ENCODE measurements at places on chromosomes 2 and 18. TPM values are rescaled to one million over a fixed set of nuclear protein-coding genes. Genes with fewer than 3 reads are reported as not detected.

DNA sequence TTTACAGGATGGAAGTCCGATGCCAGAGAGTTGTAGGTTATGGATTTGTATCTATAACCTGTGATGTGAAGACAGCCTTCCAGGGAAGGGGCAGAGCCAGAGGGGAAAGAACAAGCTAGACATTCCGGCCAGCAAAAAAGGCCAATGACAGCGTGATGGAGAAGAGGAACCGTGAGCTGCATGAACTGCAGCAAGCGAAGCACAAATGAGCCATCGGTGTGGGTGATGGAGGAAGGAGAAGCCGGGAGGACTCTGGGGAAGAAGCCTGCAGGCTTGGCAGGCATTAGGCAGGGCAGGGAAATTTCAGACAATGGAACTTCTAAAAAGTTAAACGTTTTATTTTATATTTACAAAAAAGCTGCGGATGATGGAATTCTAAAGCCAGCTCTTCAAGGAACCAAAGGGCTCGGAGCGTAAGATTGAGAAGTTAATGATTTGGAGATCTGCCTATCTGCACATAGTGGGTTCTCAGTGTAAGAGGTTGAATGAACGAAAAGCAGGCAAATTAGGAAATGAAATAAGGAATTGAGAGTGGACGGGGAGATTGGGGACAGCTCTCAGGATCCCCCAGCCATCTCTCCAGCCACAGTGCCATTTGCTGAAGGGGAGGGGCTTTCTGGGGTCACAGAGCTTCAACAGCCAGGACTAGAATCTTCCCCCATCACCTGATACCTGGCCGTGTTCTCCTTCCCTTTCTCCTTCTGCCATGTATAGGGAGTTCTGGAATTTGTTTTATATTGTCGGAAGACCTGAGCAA lies 28.4 kb downstream of the NGEF start:
- peak; percentile 12 for DNase-seq

- no peak for DNase-seq
Measured at GRCh38 chr2:215750763-215751162, 262.6 kb downstream of the MREG start.

DNA sequence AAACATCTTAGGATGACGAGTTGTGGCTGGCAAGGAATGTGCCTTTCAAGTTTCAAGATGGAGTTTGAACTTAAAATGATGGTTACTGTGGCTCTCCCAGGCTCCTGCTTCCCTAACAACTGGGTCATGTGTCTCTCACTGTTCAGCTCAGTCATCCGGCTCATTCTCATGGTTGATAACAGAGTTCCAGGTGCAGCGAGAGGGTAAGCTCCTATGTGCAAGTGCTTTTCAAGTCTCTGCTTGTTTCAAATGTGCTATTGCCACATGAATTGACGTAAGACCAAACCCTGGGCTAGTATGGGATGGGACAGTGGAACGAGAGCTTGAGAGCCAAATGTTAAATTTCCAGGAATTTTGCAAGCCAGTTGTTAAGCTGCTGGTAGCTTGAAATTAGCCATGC lies 19.5 kb upstream of the PUM2 start:
- no peak for DNase-seq

DNA sequence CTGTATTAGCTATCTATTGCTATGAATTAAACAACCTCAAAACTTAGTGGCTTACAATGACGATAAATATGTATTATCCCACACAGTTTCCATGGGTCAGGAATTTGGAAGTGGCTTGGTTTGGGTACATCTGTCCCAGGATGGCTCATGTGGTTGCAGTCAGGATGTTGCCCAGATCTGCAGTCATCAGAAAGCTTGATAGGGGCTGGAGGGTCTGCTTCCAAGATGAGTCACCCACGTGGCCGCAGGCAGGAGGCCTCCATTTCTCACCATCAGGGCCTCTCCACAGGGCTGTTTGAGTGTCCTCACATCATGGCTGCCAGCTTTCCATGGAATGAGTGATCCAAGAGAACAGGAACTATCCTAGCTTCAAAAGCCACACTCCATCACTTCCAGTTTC lies 46.4 kb downstream of the CHRNA1 start:
- no peak for DNase-seq

DNA sequence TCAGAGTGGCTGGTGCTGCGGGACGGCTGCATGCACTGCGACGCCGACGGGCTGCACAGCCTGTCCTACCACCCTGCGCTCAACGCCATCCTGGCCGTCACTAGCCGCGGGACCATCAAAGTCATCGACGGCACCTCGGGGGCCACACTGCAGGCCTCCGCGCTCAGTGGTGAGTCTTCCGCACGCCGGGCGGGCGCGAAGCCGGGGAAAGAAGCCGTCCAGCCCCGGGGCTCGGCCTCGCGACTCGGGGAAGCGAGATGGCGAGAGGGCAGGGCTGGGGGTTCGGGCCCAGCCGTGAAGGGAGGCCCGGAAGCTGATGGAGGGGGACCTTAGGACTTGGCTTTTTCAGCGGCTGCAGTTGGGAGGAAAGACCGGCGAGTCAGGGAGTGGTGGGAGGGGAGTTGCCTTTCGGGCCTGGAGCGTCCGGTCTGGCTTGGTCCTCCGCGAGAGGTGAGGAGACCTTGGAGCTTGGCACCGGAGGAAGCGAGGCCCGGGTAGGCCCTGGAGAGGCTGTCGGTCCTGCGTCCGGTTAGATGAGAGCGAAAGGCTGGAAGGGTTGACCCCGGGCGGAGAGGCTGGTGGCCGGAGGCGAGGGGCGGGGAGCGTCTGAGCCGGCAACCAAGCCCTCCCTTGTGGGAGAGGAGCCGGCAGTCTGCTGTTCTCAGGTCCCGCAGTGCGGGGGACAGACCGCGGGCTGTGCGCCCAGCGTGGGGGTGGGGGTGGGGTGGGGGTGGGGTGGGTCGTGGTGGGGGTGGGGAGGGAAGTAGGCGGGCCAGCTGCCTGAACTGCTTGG lies 691 bp downstream of the BIRC6 start:
- DNase-seq, result no peak

- peak; percentile 47 for DNase-seq
Measured at GRCh38 chr2:233101816-233102215, 41.7 kb downstream of the INPP5D start.

GRCh38 chr2:219358170-219359075 lies 25.9 kb upstream of the RESP18 start:
- no peak for DNase-seq

GRCh38 chr18:33817096-33817495 lies 239.1 kb downstream of the ASXL3 start:
- DNase-seq, result no peak

GRCh38 chr2:194395818-194396217 lies 1261.2 kb upstream of the SLC39A10 start:
- DNase-seq, result no peak

DNA sequence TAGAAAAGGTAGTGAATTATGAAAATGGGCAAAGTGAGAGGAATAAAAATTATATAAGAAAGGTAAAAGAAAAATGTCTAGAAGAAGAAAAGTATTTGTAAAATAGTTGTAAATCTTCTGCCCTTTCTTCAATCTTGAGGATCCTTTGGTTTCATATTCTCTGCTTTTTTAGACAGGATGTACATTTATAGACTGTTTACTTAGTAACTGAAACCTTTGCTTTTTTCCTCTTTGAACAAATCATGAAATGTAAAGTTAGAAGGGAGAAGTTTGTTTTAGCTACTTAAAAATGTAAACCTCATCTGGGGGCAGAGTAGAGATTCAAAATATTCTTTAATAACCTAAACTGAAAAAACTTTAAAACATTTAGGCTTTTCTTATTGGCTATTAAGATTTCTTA lies 150.4 kb upstream of the ITGA4 start:
- DNase-seq, result no peak

- DNase-seq, result peak; percentile 20
Measured at GRCh38 chr2:233049194-233049761, 10.9 kb upstream of the INPP5D start.

DNA sequence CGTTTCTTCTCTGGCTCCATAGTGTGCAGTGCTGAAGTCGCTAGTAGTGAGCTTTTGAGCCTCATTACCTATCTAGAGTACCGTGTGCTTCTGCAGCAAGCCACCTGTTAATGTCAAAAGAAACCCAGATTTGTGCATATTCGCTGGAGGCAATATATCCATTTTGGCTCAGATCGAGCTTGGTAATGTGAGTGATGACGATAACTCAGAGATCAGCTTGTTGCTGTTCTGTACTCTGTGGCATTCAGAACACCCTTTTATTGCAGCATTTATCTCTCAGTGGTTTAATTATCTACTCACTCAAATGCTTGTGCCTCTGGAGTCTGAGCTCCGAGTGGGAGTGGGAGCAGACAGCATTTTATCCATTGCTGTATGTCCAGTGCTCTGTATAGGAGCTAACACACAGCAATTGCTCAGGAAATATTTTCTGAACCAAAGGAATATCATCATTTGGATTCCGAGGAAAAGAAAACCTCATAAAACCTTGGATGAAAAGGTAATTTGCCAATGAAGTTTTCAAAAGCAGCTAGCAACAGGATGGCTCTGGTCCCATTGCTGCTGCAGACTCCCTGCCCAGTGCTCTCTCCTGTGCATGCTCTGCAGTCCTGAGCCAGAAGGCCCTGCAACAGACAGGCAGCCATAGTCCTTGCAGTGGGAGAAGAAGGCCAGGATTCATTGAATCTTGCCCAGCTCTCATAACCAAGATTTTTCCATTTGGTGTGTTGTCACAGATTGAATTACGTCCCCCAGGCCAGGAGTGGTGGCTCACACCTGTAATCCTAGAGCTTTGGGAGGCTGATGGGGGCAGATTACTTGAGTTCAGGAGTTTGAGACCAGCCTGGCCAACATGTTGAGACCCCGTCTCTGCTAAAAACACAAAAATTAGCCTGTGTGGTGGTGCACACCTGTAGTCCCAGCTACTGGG lies 183.8 kb downstream of the MYCN start:
- DNase-seq, result no peak

- DNase-seq, result no peak
Measured at GRCh38 chr2:40394597-40394996, 57.3 kb downstream of the SLC8A1 start.

- DNase-seq, result no peak
Measured at GRCh38 chr2:226585130-226585561, 214.5 kb downstream of the IRS1 start.

DNA sequence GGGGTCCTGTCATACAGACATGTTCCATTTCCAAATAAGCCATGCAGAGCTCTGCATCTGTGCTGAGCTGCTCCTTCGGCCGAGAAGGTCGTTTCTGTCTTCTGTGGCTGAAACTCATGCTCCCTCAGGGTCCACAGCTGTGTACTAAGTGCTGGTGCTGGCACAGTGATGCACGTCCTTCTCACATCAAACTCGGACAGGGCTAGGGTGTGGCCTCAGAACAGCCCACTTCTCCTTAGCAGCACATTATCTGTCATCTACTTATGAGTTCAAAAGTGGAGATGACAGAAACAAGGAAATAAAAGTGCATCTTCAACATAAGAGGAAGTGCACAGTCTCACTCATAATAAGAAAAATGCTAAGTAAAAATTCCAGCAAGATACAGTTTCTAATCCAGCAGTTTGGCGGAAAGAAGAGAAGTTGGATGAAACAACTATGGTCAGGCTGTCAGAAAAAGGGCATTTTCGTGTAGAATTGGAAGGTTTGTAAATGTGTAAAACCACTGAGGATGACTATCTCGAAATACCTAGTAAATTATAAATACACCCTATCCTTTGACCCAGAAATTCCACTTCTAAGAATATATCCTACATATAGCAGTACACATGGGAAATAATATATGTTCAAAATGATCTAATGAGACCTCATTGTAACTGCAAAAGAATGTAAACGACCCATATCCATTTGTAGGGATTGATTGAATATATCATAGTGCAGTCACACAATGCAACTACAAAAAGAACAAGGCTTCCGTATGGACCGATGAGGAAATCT lies 53.7 kb upstream of the APCDD1 start:
- DNase-seq, result no peak

DNA sequence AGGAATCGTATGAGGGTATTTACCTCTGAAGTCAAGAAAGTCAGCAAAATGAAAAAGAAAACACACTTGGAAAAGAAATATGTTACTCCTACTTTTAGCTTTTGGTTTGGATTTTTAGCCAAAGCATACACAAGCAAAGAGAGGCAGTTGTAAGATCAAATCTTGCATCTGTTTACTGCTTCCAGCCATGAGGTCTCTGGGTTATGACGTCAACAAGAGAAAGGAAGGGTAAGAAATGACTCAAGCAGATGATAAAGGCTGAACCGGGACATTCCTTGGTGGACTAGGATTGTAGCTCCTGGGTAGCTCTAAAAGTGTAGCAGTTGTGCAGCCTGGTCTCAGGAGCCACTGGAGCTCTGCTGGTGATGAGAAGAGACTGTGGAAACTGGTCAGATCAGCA lies 16.8 kb downstream of the CTNNA2 start:
- no peak for DNase-seq

Gene ALKAL2
- total RNA-seq, result 64.2 TPM

Gene UBE2E3
- total RNA-seq, result 39.2 TPM

Gene DOK6
- total RNA-seq, result 7.2 TPM

Gene GPR75
- 1.7 TPM for total RNA-seq

Gene PAX8
- 3.6 TPM for total RNA-seq

Gene NR4A2
- total RNA-seq, result 7.8 TPM

Gene CHST9
- total RNA-seq, result not detected

Gene DUSP2
- 3.8 TPM for total RNA-seq

Gene TTC39C
- 44.6 TPM for total RNA-seq

Gene TEX44
- not detected for total RNA-seq

Gene HOXD13
- not detected for total RNA-seq

Data from posterior vena cava (tissue), 2 donors.